ENCODE measurements at places on chromosomes 4 and X. TPM values are rescaled to one million over a fixed set of nuclear protein-coding genes. Genes with fewer than 3 reads are reported as not detected.

The SLITRK2 gene
- polyA plus RNA-seq, result 1.9 TPM

- no peak for DNase-seq
These were observed 633 bp upstream of the TRIML2 start for GRCh38 chr4:188110036-188110435.

The UBE2D3 gene
- 376 TPM for polyA plus RNA-seq

DNA sequence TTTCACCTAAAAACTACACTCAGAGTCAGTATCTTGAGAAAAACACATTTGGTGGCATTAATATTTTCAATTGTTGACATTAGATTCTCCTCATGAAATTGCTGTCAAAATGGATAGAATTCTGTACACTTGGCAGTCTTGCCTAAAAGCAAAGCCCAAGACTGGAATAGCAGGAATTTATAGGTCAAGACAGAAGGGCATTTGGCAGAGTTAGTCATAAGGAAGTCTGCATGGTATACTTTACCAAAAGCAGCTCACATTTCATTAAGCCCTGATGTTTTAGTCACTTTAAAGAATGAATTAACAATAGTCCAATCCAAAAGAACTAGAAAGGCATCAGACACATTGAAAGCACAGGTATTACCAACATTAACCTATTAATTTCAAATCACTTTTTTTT is 7.1 kb downstream of the CCDC160 start:
- DNase-seq, result no peak

GRCh38 chrX:100895365-100896075 is 21.4 kb upstream of the NOX1 start:
- DNase-seq, result no peak

- no peak for DNase-seq
These were observed 320.8 kb upstream of the RASGEF1B start for GRCh38 chr4:81792521-81792920.

GRCh38 chr4:175542786-175543185 is 269.3 kb downstream of the GPM6A start:
- DNase-seq, result no peak

DNA sequence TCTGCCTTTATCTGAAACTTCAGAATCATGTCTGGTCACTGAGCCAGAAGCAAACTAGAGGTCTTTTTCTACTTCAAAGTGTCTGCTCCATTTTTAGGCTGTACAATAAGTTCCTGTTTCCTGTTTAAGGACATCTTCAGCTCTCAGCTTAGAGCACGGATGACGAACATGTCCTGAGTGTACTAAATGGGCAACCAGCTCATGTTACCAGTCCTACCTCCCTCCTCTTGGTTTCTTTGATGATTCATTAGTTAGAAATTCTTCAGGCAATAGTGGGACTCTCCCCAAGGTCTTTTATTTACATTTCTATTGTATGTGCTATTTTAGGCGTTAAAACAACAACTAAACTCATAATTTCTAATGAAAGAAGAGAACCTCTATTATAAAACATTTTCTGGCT is 58.0 kb downstream of the ENPEP start:
- no peak for DNase-seq

- no peak for DNase-seq
These were observed 36.7 kb downstream of the PSAPL1 start for GRCh38 chr4:7398104-7398423.

The DSPP gene
- polyA plus RNA-seq, result 0.05 TPM

DNA sequence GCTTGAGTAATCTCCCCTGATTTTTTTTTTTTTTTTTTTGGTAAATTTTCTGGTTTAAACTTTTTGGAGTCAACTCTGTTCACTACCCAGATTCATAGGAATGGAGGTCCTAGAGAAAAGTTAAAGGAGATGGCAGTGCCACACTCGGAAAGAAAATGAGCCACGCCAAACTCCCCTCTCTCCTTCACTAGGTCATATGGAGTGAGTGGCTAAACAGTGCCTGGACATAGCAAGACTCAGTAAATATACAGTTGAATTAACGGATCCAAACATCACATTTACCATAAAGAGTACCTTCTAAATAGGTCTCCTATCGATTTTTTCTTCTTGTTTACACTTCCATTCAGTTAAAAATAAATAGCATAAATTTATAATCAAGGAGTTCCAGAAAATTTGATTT is 13.6 kb upstream of the AMTN start:
- DNase-seq, result no peak

The IL1RAPL1 gene
- polyA plus RNA-seq, result 2.2 TPM

DNA sequence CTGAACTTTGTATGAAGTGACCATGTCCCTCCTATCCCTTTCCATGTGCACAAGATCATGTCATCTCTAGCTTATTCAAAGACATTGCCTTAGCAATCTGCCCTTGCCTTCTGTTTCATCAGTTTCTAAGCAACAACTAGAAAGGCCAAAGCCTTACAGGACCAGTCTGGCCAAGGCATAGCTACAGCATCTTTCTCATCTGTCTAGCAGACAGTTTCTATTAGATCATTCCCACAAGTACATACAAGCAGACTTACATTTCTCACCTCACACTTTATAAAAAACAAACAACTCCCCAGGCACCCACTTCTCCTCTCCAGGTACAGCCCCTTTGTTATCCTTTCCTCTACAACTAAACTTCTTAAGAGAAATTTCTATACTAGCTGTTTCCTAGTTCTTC is 188.7 kb upstream of the AADAT start:
- DNase-seq, result no peak

The USP26 gene
- polyA plus RNA-seq, result not detected
